ENCODE measurements at places on chromosomes 4 and X. TPM values are rescaled to one million over a fixed set of nuclear protein-coding genes. Genes with fewer than 3 reads are reported as not detected.

DNA sequence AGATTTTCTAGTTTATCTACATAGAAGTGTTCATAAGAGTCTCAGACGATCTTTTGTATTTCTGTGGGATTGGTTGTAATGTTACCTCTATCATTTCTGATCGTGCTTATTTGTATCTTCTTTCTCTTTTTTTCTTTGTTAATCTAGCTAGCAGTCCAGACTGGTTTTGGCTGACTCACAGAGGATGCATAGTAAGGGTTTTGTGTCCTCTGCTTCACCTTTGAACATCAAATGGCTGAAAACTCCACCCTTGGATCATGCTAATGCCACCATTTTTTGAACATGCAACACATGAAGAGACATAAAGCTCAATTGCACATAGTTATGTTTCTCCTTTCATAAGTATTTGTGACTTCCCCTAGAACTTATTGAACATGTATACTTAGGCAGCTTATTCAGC lies 22.8 kb downstream of the TMPRSS11A start:
- DNase-seq, result no peak

- no peak for DNase-seq
Observed at GRCh38 chr4:110618581-110619462, 4.1 kb downstream of the PITX2 start.

- DNase-seq, result no peak
Observed at GRCh38 chr4:25838526-25838925, 24.3 kb downstream of the SEL1L3 start.

DNA sequence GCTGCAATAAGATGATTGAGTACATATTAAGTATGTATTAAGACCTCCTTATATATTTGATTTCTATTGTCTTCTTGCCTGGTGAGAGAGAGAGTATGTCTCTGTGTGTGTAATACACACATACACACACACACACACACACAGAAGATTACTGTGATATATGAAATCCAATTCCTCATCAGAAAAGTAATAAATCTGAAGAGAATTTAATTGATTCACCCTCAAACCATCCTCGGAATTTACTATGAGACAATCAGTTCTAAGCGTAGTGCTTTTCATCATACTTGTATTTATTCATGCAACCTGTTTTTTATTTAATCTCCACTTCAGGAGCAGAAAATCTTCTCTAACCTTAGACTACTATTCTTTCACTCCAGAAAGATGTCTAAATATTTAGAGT lies 62.3 kb upstream of the TLL1 start:
- DNase-seq, result no peak

DCX gene
- total RNA-seq, result under 0.01 TPM

OPN1MW2 gene
- not detected for total RNA-seq

DMP1 gene
- not detected for total RNA-seq
